ENCODE measurements at places on chromosomes 5 and 9.

- no peak for DNase-seq
Measured at GRCh38 chr5:173457482-173457881, 129.3 kb upstream of the STC2 start.

GRCh38 chr9:125521462-125522327 is 185.3 kb downstream of the MAPKAP1 start:
- peak; percentile 32 for DNase-seq

GRCh38 chr9:116525611-116526010 is 161.5 kb upstream of the TRIM32 start:
- DNase-seq, result no peak

GRCh38 chr9:20041697-20042081 is 252.9 kb upstream of the SLC24A2 start:
- no peak for DNase-seq

- peak; percentile 32 for DNase-seq
Measured at GRCh38 chr9:4306066-4306776, 6.4 kb upstream of the GLIS3 start.

- DNase-seq, result no peak
Measured at GRCh38 chr5:140227046-140227445, 52.1 kb downstream of the CYSTM1 start.

GRCh38 chr5:160525471-160526261 is 104.0 kb downstream of the PTTG1 start:
- no peak for DNase-seq

DNA sequence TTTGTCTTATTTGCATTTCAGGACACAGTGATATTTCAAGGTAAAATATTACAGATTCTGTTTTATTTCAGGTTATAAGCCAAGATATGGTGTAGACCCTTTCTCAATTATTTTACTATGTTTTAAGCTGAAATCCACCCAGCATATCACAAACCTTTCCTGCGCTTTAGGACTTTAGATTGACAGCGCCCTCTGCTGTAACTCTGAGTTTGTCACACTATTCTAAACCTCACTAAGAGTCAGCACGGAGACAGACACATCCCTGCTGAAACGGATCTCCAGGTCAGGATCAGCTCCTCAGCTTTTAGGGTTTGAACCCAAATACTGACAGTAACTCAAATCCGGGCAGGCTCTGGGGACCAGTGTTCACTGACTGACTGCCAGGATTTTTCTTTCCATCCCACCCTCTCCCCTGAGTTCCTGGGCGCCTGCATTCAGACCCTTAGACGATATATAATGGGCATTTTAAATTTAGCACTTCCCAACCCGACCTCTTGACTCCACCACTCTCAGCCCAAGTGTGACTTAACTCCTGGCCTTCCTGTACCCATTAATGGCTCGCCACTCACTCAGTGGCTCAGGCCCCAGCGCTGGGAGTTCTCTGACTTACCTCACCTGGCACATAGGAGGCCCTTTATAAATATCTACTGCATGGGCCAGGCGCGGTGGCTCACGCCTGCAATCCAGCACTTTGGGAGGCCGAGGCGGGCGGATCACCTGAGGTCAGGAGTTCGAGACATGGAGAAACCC is 33.5 kb downstream of the TLX3 start:
- peak; percentile 25 for DNase-seq

DNA sequence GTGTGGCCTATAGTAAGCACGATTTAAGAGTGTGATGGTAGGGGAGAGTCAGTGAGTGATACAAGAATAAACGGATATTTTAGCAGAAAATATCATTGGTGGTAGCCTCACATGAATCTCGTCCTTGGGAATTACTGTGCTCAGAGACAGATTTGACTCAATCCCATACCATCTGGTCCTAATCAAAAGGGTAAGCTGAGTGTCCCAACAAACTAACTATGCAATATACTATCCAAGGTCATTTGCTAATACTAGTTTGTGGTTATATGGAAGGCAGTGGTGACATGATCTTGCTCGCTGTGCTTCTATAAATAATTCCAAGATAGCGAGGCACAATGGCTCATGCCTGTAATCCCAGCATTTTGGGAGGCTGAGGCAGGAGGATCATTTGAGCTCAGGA is 103.2 kb downstream of the TRPM6 start:
- DNase-seq, result no peak

GRCh38 chr5:388266-389196 is 54.4 kb upstream of the EXOC3 start:
- DNase-seq, result no peak

DNA sequence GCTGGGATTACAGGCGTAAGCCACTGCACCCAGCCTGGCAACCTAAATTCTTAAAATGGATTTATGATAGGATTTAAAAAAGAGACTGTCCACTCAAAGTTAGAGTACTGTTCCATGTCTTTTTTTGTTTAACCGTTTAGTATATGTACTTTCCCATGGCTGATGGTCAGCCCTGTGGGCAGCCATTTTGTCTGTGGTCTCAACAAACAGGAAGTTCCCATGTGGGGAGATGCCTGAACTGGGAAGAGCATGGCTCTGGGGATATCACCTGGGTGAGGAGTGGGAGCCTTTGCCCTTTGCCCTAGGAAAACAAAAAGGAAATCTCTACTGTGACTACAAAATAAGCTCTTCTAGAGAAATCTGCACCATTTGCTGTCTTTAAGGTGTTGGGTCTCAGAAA is 27.5 kb upstream of the GNPDA1 start:
- no peak for DNase-seq

DNA sequence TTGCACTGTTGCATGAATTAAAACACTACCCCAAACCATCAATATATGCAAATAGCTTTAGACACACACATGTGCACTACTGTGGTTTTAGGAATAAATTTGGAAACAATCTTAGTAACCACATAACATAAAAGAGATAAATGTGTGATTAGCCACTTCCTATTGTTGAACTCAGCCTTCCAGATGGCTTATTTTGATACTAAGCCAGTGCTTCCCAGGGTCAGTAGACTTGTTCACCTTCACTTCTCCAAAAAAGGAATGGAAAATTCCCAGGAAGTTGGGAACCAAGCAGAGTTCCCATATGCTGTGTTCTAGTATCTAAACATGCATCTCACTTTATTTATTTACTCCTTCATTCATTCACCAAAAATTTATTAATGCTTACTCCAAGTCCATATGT is 47.8 kb downstream of the SVEP1 start:
- no peak for DNase-seq

- no peak for DNase-seq
Measured at GRCh38 chr5:169696621-169697510, 59.8 kb downstream of the DOCK2 start.

GRCh38 chr9:93261735-93262523 is 78.0 kb downstream of the WNK2 start:
- DNase-seq, result no peak

- no peak for DNase-seq
Measured at GRCh38 chr9:72065076-72065475, 4.7 kb upstream of the C9orf57 start.

DNA sequence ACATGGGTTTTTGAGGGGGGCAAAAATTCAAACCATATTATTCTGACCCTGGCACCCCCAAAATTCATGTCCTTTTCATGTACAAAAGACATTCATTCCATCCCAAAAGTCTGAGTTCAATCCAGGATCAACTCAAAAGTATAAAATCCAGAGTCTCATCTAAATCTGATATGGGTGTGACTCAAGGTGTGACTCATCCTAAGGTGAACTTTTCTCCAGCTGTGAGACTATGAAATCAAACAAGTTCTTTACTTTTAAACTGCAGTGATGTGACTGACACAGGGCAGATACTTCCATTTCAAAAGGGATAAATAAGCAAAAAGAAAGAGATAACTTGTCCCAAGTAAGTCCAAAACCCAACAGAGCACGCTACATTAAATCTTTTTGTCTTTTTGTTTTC is 20.6 kb upstream of the CYLC2 start:
- no peak for DNase-seq

DNA sequence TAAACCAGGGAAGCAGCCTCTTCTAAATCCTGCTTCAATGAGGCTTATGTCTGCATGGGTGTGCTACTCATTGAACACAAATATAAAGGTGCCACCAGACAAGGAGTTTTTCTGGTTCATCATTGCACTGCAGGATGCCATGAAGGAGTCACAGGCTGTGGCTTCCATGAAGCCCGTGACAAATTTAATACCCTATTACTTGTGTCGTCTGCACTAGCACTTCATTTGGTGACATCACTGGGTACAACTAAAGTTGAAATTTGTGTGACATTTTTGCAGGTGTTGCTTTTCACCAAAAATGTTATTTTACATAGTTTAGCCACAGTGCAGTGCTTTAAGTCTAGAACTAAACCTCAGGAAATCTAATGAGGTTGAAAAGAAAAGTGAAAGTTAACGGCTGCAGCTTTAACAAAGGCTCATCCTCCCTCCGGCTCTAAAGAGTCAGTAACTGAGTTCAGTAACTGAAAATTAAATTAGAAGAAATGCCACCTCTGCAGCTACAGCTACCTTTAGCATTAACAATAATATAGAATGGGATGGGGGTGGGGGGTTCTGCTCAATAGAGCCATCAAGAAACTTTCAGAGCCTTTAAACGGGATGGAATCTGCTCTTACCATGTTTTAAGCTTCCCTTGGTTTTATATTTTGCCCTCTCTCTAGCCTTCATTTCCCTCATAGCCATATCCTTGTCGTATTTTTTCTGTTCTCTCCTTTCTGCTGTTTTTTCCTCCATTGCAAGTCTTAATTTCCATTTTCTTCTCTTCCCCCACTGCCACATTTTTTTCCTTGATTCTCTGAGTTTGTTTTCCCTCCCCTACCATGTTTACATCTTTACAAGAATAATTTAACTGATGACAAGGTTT is 233.8 kb upstream of the TMEM161B start:
- DNase-seq, result no peak

- DNase-seq, result no peak
Measured at GRCh38 chr5:87300176-87300575, 32.5 kb downstream of the RASA1 start.

DNA sequence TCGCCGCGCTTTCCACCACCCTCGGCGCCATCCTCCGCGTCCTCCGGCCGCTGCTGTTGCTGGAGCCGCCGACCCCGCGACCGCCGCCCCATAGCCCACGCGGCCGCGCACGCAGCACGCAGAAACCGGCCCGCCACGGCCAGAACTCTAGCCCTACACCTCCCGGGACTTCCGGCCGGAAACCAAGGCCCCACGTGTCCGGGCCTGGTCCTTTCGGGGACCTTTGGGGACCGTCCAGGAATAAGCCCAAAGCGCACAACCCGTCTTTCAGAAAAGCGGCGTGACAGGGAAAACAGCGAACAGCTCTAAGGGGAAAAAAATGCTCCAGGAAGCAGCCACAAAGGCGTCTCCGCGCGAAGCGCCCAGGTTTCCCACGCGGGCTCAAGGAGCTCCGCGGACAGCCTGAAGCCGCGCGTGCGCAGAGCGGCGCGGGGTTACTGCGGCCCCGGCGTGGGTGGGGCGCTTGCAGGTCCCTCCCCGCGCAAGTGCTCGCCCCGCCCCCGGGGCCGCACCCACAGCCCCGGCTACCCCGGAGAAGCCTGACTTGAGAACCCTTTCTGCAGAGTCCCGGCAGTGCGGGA is at the start of the genes NSUN2 and SRD5A1:
Gene NSUN2, minus strand, starts transcription at position 157 of the 581 bp plus-strand sequence. Its CDS starts 65 bp downstream, at position 92.
Gene SRD5A1, plus strand, starts transcription at position 553 of the 581 bp plus-strand sequence. CDS start 137 bp downstream, outside the sequence.
- DNase-seq, result peak; percentile 90

- DNase-seq, result no peak
Measured at GRCh38 chr9:134618163-134618832, 23.3 kb upstream of the COL5A1 start.

DNA sequence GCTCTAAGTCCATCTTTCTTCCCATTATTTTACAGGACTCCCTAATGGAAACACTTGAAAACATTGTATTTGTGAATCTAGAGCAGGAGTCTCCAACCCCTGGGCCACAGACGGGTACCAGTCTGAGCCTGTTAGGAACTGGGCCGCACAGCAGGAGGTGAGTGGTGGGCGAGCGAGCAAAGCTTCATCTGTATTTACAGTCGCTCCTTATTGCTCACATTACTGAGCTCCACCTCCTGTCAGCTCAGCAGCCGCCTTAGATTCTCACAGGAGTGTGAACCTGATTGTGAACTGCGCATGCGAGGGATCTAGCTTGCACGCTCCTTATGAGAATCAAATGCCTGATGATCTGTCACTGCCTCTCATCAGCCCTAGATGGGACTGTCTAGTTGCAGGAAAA is 111.0 kb downstream of the MED27 start:
- DNase-seq, result no peak

DNA sequence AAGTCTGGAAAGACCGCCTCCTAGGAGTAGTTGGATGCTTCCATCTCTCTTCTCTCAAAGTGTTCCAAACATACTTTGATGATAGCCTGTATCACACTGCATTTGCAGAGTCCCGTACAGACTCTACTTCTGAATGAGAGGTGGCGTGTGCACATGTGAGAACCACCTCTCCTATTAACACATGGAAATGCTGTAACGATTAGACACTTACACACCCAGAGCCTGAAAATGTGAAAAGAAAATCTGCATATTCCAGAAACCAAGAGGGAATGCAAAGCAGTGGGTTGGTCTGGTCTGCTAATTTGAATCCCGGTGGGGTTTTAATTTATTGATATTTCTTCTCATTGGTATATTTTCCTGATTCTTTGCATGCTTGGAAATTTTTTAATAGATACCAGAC is 10.5 kb downstream of the UGCG start:
- DNase-seq, result no peak

DNA sequence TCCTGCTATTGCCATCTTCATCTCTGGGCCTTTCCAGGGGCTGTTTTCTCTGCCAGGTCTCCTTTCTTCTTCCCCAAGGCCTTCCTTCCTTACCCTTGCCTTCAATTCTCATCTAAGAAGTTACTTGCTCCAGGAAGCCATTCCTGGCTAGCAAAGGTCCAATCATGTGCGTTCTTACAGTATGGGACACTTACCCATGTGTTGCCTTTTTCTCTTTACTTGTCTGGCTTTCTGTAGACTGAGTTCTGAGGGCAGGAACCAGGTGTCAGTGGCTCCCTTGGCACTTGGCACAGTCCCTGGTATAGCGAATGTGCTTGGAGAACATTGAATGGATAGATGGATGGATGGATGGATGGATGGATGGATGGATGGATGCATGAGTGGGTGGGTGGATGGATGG is 10.2 kb downstream of the FOXI1 start:
- DNase-seq, result no peak

- peak; percentile 47 for DNase-seq
Measured at GRCh38 chr9:121267689-121268597, at the start of gene GSN. TSS of gene GSN (plus strand) at chr9:121268162. CDS start at chr9:121301972, 33,810 bp downstream.

- no peak for DNase-seq
Measured at GRCh38 chr9:89891591-89892304, 286.9 kb downstream of the GADD45G start.

- no peak for DNase-seq
Measured at GRCh38 chr9:134496413-134497282, 145.0 kb upstream of the COL5A1 start.

- DNase-seq, result no peak
Measured at GRCh38 chr9:70255486-70255885, 3.3 kb upstream of the SMC5 start.

GRCh38 chr9:18012170-18012569 is 433.3 kb downstream of the SH3GL2 start:
- no peak for DNase-seq

DNA sequence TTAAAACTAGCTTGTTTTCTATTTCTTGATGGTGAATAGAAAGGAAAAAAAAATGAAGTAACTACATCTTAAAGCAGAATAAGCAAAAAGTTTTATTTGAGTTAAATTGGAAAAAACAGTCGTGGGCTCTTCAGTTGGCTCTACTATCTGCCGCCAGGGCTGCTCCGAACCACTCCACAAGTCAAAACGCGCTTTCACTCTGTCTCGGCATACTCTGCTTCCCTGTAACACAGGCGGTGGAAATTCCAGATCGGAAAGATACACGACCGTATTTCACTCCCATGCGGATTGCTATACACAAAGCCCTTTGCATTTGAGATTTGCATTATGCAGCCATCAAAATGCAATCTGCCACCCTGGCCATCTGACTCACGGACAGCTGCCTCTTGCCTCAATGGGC is 505.6 kb downstream of the IRX1 start:
- no peak for DNase-seq
